ENCODE measurements at places on chromosomes 7 and 10.

DNA sequence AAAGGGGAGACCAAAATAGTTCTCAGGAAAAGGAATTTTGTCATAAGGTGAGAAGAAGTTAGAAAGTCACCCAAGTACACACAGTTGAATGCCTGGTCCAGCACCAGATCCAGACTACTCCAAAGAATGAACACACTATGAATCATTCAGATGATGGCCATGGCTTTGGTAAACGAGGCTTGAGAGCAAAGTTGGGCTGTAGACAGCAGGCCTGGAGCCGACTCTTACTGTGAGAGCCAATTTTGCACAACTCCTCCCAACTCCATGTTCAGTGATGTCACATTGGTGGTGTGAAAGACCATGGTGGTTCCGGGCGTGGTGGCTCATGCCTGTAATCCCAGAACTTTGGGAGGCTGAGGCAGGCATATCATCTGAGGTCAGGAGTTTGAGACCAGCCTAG, 131.6 kb downstream of the PKD1L1 start:
- DNase-seq: no peak

- no peak for DNase-seq
Observed at GRCh38 chr10:128130051-128130450, 3.8 kb upstream of the MKI67 start.

DNA sequence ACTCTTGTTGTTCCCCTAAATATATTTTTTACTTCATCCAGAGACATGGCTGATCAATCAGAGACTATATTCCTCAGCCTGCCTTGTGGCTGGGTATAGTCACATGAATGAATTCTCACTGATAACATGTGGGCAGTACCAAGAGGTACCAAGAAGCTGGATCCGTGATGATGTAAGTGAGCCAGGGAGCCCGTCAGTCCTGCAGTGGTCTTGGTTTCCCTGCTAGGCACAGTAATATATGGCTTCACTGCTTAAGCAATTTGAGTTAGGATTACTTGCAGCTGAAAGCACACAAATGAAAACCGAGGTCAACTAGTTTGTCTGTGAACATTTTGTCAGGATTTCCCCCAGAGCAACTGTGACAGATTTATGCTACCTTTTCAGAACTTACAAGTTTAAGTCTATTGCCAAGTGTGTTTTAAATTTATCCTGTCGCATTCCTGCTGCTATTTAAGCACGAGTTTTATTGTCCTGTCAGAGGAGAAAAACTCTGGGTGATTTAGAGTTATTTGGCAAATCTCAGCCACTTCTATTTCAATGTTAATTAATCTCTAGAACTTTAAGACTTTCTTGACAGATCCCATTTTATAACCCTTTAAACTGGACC, 381.8 kb downstream of the PHF14 start:
- DNase-seq: no peak

- DNase-seq: no peak
Observed at GRCh38 chr7:87580636-87581035, 20.0 kb downstream of the ABCB1 start.

GRCh38 chr10:110717781-110718589, 73.8 kb downstream of the RBM20 start:
- DNase-seq: no peak

Measured in AG04450 (cell line).